ENCODE measurements at places on chromosomes 11 and 22. TPM values are rescaled to one million over a fixed set of nuclear protein-coding genes. Genes with fewer than 3 reads are reported as not detected.

DNA sequence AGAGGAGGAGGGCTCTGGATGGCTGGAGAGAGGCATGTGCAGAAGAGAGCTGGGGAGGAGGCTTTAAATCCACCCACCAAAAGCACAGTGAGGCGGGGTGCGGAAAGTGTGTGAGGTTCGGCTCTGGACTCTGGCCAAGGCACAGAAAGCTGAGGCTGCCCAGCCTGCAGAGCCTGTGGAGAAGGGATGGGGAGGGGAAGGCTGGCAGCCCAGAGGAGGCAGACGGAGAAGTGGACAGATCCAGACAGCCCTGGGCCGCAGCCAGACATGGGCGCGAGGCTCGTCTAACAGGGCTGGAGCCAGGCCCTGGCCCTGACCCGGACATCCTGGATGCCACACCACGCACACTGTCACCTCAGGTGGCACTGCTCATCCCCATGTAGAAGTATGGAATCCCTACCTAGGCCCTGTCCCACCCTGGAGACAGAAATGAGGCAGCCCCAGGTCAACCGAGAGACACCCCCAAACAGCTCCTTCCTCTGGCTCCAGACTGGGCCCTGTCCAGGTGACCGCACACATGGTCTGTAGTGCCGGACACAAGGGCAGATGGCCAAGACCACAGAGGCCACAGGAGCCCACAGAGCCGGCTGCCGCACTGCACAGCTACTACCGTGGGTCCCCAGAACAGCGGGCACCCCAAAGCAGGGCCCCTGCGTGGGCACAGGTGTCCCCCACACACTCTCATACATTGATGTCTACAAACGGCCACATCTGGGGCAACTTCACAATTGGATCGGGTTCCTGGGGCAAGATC is 16.6 kb upstream of the MOB2 start:
- no peak for DNase-seq

DNA sequence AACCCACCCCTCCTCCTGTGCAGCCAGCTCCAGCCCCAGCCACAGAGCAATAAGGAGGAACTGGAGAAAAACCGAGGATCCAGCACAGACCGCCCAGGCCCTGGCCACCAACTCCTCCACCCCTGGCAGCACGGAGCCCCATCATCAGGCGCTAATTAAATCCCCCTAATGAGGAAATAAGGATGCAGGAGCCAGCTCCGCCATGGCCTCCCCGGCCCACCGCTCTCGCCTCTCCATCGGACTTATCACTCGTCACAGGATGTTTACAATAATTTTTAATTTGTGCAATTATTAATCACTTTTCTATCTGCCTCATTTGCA is 42.6 kb downstream of the BUD13 start:
- no peak for DNase-seq

DNA sequence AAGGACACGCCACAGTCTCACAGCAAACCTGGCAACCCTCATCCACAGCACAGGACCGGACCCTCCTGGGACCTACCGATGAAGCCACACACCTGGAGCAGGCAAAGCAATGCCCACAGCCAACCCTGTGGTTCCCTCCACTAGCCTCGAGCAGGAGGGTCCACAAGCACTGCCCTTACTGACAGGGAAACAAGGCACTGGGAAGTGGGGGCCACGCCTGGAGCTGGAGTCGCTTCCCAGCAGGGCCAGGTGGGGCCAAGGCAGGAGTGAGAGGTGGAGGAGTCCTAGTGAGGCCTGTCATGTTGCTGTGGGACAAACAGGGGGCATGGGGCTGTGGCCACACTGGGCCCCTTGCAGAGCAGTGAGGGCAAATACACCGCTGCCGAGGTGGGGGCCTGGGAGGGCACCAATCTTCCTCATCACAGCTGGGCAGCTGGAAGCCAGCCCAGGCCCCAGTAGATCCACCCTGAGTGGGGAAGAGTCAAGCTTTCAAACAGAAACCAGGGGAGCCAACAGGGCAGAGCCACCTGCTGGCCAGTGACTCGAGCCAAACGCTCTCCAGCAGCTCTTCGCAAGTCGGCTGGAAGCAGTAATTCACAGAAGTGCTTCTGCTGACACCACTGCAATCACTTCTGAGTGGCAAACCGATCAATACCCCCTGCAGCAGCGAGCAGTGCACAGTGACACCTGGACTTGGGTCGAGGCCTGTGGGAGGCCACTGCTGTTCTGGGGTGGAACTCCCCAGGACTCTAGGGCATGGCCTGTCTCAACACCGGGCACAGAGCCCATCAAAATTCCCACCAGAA is 13.7 kb downstream of the SULT4A1 start:
- DNase-seq: no peak

- DNase-seq: no peak
These were observed 43.6 kb downstream of the CTSC start for GRCh38 chr11:88293931-88294330.

DNA sequence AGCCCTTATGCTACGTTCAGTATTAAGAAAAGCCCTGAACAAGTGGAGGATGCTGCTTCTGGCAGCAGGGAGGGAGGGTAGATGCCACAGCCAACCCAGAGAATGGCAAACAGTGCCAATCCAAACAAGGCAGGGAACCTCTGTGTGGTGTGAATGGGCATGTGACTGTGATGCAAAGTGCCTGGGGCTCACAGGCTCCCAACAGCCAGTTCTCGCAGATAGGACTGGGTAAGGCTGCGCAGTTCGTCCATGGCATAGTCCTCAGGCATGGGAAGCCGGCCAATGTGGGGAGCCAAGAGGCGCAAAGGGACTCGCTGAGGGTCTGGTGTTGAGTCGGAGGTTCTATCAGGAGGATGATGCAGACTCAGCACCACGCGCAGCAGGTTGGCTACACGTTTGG is 4.8 kb upstream of the CHRNA10 start:
- no peak for DNase-seq

DNA sequence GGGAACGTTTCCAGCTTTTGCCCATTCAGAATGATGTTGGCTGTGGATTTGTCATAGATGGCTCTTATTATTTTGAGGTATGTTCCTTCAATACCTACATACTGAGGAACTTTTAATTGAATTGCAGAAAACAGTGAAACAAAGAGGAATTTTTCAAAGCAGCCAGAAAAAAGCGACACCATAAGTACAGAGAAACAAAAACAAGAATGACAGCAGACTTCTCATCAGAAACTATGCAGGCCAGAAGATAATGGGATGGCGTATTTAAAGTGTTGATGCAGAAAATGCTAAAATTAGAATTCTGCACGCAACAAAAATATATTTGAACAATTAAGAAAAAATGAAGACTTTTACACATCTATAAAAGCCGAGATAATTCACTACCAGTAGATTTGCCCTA is 95.4 kb upstream of the TIMP3 start:
- DNase-seq: no peak

The OR51B2 gene
- total RNA-seq: not detected

The PGA5 gene
- not detected for total RNA-seq

The MRGPRX3 gene
- not detected for total RNA-seq

The GRM5 gene
- not detected for total RNA-seq

Data from activated CD4-positive, alpha-beta T cell treated with anti-CD3 and anti-CD28 coated beads, Interleukin-2, amount 10 ng/mL, durations not matched to agents 7 days and 5 days (primary cell).